ENCODE measurements at places on chromosomes 6 and 20.

DNA sequence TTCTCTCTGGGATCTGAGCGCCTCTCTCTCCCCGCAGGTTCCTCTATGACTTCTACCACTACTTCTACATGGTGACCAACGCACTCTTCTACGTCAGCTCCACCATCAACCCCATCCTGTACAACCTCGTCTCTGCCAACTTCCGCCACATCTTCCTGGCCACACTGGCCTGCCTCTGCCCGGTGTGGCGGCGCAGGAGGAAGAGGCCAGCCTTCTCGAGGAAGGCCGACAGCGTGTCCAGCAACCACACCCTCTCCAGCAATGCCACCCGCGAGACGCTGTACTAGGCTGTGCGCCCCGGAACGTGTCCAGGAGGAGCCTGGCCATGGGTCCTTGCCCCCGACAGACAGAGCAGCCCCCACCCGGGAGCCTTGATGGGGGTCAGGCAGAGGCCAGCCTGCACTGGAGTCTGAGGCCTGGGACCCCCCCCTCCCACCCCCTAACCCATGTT is 36.3 kb upstream of the MRGBP start:
- DNase-seq = no peak

DNA sequence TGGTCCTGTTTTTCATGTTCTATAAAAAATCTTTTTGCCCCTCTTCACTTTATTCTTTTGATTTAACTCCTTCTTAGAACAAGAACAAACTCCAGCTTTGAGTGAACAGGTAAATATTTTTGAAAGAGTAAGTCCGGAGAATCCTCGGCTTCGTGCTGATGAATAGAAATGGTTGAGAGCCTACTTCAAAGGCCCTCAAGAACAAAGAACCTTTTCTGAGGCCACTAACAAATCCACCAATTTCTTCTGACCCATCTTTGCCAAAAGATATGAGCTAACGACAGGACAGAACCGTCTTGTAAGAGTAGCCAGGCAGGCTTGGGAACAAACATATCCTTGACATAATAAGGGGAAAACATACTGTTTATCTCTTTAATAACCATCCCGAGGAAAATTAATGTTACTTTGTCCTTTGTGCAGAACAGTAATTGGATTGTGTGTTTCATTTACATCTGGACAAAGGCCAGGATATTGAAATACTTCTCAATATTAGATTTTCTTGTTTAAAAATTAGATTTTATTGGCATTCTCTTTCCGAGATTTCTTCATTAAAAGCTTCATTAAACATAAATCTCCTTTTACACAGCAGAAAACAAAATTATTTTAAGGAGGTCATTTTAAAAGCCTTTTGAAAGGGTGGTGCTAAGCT is 52.9 kb downstream of the NOX3 start:
- DNase-seq = no peak

GRCh38 chr6:14306151-14306906 is 188.8 kb downstream of the CD83 start:
- no peak for DNase-seq

GRCh38 chr6:151506761-151507160 is 12.9 kb downstream of the CCDC170 start:
- no peak for DNase-seq

DNA sequence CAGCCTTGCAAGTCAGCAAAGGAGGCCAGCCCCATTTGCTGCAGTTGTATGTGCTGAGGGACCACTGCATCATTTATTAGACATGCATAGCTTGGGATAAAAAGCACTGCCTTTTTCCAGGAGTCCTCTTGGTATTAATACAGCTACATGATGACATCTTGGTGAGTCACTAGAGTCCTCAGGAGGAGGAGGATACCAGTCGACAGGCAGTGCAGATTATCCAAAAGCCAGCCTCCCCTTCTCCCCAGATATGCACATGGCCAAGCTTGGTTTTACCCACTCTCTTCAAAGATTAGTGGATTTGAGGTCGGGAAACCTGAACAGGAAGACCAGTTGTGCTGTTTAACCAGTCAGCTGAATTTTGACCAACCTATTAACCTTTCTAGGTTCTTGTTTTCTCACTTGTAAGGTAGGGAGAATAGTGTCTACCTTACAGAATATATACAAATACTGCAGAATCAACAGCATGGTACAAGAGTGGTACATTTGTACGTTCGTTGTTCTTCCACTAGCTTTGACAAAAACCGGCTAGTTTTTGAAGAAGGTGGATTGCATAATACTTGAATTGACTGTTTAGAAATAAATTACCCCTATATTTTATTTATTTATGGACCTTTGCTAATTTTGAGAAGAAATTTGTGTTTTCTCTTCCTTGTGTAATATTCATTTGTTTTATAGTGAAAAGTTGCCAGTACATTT is 31.9 kb downstream of the VAPB start:
- DNase-seq = no peak

DNA sequence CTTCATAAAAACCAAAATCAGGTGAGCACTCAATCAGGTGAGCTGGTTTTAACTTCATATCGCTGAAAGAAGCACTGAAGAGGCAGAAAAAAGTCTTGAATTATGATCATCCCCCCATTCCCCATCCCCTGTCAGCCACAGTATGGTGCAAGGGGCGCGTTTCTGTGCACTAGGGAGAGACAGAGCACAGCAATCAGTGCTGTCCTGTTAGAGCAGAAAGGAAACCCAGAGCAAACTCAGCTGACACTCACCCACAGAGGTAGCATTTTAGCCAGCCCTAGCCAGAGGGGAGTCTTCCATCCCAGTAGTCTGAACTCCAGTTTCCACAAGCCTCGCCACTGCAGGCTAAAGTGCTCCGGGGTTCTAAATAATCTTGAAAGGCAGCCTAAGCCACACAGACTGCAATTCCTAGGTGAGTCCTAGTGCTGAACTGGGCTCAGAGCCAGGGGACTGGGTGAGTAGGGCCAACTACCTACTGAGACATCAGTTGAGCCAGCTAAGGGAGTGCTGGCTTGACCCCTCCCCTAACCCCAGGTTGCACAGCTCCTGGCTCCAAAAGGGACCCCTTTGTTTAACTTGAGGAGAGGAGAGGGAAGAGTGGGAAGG is 1352.6 kb upstream of the GJE1 start:
- DNase-seq = no peak

DNA sequence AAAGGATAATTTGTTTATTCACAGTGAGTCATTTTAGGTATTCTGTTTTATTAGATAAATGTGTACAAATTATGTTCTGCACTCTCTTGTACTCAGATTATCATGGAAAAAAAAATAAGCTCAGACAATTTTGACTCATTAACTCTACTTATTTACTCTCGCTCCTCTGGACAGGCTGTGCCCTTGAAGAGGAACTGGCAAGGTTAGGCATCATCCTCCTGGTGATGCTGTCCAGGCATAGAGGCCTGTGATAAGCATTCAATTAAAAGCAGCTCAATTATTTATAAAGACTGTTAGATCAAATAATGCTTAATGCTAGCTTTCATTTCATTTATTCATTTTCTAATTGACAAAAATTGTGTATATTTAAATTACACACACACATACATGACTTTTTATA is 518.5 kb downstream of the TENT5A start:
- DNase-seq = no peak

- no peak for DNase-seq
Observed at GRCh38 chr20:18144541-18145099, 7.0 kb downstream of the KAT14 start.

DNA sequence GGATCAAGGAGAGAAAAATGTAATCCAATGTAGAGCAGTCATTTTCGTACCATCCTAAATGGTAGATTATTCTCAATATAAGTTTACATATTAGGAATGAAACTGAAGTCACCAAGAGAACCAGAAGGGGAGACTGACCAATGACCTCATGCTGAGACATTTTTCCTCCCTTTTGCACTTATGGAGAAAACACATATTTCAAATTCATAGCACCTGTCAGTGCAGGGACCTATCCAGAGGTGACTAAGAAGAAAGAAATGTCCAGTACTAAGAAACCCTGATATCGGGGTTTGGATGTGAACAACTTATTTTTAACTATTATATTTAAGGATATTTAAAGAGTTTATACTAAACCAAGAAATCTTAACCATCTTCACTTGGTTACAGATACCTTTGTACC is 16.6 kb upstream of the LYRM2 start:
- DNase-seq = no peak

GRCh38 chr20:57548177-57549058 is 12.5 kb upstream of the PCK1 start:
- DNase-seq = no peak

- DNase-seq = no peak
Observed at GRCh38 chr20:36587388-36588070, 14.1 kb downstream of the TGIF2 start.

DNA sequence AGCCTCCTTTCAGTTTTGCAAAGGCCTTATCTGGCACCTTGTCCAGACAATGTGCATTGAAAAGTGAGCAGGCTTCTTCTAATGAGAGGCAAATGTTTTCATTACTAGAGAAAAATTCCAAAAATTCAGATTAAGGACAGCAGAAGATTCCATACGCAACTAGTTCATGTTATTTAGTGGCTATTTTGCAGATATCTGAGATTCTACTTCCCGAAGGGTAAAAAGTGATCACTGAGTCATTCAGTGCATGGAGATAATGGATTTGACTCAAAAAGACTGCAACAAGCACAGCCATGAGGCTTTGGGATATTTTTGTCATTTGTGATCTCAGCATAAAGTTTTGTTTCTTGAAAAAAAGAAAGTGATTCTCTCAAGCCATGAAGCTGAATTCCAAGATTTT is 29.9 kb downstream of the METTL24 start:
- DNase-seq = no peak

- DNase-seq = no peak
Observed at GRCh38 chr20:3059489-3059888, 11.9 kb upstream of the OXT start.

DNA sequence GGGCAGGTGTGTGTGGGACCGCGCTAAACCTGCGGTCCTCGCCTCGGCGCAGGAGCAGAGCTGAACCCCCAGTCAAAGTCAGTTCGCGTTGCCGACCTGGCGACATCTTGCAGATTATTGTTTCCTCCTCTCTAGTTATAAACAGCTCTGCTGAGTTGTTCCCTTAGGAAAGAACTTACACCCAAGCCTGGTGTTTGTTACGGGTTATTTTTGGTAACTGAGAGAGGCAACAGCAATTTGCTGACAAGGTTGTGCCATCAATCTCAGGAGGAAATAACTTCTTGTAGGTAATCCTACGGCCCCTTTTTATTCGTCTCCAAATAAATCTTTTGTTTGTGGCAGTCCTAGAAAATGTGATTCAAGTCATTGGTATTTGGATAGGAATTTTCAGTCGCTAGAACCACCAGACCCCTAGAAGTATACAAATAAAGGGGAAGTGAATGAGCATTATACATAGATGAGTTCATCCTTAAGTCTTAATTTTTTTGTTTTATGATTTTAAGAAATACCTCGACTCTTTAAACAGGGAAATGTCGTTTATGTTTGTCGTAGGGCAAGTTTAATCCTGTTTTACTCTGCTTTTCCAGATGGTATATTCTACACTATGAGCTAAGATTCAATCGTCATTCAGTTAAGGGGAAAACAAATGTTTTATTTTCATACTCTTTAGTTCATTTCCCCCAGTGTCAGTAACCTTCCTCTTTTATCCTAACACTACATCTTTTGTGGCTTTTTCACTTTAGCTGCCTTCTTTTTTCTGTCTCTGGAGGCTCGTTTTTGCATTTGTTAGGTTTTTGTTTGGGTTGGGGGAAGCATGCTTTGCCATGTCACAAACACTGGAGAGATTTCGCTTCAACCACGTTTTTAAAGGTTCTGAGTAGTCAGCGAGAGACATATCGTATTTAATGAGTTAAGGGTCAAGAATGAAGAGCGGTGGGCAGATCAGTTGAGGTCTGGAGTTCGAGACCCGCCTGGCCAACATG is 1.2 kb downstream of the PM20D2 start:
- no peak for DNase-seq

Measured in activated naive CD4-positive, alpha-beta T cell (primary cell).